WERI-Rb-1 (cell line): ENCODE measurements at places on chromosomes 12 and 14.

GRCh38 chr12:108619369-108620160 lies 14.1 kb downstream of the SELPLG start:
- DNase-seq, result no peak

- no peak for DNase-seq
Measured at GRCh38 chr14:48586099-48586498, 910.7 kb upstream of the MDGA2 start.

DNA sequence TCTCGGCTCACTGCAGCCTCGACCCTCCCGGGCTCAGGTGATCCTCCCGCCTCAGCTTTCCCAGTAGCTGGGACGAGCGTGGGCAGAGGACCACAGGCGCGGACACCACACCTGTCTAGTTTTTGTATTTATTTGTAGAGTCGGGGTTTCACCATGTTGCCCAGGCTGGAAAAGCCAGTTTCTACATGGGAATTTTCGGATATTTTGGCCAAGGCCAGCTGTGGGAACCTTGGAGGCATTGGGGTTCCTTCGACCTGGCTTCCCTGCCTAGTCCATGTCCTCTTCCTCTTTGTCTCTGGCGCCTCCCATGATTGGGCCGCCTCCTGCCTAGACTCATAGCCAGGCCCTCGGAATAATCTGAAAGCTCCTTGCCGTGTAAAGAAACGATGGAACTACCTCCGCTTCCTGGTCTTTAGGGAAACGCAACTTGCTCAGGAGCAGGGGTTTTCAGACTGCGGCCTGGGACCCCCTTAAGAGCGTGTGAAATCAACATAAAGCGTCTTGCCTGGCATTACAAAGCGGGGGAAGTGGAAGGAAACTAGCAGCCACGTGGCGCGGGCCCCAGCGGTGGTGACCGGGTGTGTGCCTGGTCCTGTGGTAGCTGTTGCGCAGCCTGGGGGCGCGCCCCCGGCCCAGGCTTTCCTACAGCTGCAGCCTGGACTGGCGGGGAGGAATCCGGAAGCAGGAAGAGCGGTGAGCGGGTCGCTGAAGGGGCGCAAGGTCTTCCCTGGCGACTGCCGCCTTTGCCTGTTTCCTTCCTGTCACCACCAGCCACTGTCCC lies 1.4 kb upstream of the HSP90AA1 start:
- DNase-seq, result no peak

GRCh38 chr12:70482764-70483163 lies 116.7 kb downstream of the KCNMB4 start:
- DNase-seq, result no peak

DNA sequence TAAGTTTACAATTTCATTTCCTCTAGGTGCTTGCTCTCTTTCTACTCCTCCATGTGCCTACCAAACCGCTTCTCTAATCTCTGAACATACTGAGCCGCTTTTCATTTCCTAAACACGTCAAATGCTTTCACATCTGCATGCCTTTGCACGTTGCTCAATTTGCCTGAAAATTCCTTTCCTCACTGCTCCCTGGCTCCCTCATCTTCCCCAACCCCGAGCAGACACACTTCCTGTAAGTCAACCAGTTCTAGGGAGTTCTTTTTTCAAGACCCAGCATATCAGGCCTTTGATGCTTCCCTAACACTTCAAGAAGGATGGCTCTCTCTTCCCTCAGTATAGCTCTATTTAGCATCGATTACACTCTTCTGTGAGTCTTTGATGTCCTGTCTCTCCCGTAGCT lies 50.3 kb downstream of the LMO3 start:
- no peak for DNase-seq

DNA sequence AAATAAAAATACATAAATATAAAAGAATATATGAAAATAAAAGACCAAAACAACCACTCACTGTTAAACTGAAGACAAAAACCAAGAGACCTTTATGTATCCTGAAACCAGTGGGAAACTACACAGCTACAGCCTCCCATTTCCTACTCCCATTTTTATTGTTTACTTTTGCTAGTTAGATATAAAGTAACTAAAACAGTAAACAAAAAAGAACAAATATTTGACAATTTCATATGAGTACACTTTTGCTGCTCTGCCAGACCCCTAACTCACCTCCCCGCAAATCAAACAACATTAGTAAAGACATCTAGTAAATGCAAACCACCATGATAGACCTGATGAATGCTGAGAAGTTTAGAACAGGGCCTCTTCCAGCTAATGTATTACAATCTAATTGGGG lies 97.1 kb downstream of the BCL2L14 start:
- no peak for DNase-seq

DNA sequence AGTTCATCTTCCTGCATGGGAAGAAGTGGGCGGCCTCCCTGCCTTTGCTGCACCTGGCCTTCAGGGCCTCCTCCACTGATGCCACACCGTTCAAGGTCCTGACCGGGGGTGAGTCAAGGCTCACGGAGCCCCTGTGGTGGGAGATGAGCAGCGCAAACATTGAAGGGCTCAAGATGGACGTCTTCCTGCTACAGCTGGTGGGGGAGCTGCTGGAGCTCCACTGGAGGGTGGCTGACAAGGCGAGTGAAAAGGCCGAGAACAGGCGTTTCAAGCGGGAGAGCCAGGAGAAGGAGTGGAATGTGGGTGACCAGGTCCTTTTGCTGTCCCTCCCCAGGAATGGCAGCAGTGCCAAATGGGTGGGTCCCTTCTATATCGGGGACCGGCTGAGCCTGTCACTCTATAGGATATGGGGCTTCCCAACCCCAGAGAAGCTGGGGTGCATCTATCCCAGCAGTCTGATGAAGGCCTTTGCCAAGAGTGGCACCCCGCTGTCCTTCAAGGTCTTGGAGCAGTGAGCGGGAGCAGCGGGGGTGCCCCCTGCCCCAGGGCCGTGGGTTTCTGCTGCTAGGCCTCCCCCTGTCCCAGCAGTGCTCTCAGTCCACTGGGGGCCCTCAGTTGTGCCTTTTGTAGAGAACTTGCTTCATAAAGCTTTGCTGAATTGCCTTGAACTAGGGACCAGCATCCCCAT lies 12.4 kb downstream of the CBLN3 start:
- no peak for DNase-seq

DNA sequence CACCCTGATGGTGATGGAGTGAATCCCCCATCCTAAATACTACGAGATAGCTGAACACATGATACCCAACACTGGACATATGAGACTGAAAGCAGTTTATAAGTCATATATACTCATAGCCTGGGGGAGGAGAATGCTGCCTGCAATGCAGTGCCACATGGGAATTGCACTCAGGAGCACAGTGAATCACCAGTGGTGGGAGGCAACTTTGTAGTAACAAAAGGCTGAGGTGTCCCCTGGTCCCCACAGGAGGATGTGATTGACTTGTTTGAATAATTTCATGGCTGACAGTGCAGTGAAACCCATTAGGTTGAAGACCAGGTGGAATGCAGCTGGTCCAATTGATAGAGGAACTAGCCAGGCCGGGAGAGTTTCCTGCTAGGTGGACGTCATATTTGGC lies 20.2 kb downstream of the CCDC38 start:
- DNase-seq, result no peak

DNA sequence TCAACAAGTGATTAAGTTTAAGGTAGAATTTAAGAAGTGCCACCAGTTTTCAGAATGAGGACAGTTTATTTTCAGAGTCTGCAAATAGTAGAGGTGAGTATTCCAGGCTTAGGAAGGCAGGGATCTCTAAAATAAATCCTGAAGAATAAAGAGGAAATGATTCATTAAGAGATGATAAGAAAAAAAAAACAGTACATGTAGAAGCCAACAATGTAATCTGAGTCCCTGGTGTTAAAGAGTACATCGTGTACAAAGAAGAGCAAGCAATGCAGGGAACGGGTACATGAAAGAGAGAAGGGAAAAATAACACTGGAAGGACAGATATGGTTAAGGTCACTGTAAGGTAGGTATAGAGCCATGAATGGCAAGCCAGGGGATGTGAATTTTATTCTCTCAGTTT lies 95.2 kb upstream of the FOXG1 start:
- DNase-seq, result no peak

- peak; percentile 95 for DNase-seq
Measured at GRCh38 chr14:31207287-31207754, 272 bp downstream of the HECTD1 start.

DNA sequence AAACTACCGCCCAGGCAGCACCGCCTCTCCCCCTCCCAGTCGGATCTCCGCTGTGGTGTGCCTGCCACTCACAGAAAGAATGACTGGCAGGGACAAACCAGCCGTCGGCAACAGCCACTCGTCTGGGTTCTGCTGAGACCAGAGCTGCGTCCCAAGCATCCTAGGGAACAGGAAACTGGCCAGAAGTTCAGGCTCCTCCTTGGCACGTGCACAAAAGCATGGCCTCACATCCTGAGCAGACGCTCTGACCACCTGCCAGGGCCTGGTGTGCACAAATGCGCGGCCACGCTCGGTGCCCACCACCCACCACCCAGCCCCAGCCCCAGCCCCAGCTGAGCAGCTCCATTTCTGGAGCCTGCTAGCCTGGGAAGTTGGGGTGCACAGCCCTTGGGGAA lies 214.8 kb downstream of the DPF3 start:
- DNase-seq, result no peak

DNA sequence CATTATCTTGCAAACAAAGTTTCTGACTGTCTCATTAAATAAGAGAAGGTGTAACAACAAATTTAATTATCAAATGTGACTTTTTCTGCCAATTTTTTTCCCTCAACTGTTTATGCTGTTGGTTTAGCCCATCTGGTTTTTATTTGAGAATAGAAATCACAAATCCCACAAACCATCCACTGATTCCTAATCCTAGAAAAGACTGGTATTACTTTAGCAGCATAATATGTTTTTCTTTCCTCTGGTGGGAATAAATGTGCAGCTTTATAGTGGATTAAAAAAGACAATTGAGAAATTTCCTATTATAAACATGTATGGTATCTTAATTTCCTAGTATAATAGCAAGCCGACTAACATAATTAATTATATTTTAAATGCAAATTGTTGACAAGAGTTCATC lies 257.9 kb upstream of the FOXN3 start:
- DNase-seq, result no peak

DNA sequence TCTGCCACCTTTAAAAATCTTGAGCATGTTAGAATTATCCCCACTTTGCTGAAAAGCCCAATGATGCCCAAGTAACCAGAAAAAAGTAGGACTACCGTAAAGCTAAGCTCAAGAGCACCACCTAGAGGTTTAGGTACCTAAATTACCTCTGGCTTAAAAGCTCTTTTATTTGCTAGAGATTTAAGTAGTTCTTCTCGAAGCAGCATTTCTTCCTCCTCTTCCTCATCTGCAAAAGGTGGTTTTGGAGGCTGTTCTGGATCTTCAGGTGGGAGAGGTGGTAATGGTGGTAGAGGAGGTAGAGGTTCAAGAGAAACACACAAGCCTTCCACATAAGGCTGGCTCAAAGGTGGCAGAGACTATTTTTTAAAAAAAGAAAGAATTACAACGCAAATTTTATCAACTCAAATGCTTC lies 26.9 kb downstream of the ZFC3H1 start:
- DNase-seq, result no peak

- DNase-seq, result no peak
Measured at GRCh38 chr14:37587131-37587803, 7.8 kb downstream of the FOXA1 start.

GRCh38 chr12:12349711-12350665 lies at the start of gene MANSC1:
Gene MANSC1 (minus strand): TSS chr12:12350242. CDS start chr12:12343314, 6,928 bp downstream.
- DNase-seq, result peak; percentile 70

DNA sequence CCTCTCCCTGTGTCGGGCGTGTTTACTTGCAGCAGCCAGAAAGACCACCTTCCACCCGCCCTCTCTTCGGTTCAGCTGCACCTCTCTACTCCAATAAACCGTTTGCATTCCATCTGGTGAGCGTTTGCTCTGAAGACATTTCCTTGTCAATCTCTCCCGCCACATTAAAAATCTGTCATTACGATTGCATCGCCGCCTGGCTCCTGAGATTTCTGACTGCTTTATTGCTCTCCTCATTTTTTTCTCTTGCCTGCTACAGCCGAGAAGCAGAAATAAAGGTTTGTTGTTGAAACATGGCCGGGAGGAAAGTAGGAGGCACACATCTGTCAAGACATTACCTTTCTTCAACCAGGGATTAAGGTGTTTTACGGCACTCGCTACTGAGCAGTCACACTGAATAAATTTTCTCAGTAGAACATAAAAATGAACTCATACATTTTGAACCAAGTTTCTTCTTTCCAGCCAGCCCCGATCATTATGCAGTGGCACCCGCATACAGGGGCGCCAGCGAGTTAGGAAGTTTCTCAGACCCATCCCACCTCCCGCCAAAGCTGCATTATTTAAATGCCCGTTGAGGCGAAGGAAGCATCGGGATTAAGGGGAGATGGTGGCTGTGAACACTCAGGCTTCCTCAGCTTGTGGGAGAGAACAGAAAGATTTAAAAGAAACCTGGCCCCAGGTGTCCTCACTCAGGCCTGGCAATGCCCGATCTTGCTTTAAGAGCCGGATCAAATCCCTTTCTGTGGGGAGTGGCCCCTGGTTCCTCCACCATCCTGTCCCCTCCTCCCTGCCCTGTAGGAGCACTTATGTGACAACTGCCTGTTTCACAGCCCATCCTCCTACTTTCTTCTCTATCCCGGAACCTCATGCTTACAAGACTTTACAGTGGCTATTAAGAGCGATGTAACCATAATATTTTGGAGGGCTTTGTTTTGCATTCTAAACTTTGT lies 1108.9 kb downstream of the BCL11B start:
- no peak for DNase-seq

DNA sequence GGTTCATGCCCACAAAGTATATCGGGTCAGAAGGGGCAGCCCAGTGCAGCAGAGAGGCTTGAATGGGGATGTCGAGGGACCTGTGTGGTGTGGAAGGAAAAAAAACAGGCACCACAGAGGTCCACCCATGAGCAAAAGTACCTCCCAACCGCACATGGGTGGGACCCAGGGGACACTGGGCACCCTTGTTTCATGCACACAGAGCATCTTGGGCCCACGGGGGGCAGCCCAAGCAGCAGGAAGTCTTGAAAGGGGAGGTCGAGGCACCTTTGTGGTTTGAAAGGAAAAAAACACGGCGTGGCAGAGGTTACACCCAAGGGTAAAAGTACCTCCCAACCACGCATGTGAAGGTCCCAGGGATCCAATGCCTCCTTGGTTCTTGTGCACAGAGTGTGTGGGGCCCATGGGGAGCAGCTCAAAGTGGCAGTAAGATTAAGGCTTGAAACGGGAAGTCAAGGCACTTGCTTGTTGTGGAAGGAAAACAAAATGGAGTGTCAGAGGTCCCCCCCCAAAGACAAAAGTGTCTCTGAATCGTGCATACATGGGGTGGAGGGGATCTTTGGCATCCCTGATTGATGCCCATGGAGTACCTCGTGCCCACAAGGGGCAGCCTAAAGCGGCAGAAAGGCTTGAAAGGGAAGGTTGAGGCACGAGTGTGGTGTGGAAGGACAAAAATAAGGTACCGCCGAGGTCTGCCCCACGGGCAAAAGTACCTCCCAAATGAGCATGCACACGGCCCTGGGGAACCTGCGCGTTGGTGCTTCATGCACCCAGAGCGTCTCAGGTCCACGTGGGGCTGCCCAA lies 575.5 kb downstream of the ALG10 start:
- DNase-seq, result no peak

GRCh38 chr14:92646952-92647796 lies 101.3 kb downstream of the LGMN start:
- DNase-seq, result no peak
